ENCODE measurements at places on chromosomes 11 and 22.
A peak's percentile ranks its signal among the peaks of the same experiment; 100 is the strongest.

DNA sequence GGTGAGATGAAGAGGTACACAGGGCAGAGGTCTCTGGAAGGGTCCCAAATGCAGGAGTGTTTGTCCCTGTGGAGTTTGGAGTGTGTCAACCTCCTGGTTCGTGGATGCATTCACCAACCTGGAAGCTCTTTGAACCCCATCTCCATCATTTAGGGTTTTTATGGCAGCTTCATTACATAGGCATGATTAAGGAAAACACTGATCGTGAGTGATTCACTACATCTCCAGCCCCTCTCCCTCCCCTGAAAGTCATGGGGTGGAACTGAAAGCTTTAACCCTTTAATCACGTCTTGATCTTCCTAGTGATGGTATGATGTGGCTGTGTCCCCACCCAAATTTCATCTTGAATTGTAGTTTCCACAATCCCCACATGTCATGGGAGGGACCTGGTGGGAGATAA lies 19.8 kb upstream of the INCENP start:
- DNase-seq, result no peak

DNA sequence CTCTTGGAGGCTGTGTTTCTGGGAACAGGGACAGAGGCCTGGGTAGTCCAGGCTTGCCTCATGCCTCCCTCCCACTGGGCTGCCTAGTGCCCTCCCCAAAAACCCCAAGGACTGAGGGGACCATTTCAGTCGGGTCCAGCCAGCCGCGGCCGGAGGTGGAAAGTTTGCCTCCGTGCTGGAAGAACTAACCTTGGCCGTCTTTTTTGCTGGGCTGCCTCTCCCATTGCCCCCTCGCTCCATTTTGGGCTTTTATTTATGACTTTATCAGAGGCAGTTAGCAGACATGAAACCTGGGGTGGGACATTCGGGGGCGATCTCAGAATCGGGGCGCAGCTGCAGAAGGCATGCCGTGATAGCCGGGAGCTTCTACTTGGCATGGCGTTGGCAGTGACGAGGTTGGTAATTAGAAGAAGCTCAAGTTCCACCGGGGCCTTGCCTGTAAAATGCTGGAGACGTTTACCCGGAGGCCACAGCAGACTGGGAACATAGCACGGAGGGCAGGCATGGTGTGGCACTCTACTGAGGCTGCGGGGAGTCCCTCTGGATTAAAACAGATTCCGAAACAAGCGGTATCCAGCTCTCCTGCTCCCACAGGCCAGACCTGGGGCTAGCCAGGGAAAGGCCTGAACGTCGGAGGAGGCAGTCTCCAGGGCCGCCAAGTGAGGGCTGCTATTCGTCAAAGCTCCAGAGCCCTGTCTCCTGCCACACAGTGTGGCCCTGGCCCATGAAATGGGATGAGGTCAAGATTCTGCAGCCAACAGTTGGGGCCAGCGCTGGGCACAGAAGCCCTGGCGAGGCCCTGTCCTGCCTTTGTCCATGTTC lies 76.4 kb upstream of the PPARA start:
- no peak for DNase-seq

GRCh38 chr11:134385774-134386565 lies 26.1 kb downstream of the B3GAT1 start:
- DNase-seq, result no peak

- DNase-seq, result no peak
These were observed 2.4 kb downstream of the VPS37C start for GRCh38 chr11:61158691-61159381.

DNA sequence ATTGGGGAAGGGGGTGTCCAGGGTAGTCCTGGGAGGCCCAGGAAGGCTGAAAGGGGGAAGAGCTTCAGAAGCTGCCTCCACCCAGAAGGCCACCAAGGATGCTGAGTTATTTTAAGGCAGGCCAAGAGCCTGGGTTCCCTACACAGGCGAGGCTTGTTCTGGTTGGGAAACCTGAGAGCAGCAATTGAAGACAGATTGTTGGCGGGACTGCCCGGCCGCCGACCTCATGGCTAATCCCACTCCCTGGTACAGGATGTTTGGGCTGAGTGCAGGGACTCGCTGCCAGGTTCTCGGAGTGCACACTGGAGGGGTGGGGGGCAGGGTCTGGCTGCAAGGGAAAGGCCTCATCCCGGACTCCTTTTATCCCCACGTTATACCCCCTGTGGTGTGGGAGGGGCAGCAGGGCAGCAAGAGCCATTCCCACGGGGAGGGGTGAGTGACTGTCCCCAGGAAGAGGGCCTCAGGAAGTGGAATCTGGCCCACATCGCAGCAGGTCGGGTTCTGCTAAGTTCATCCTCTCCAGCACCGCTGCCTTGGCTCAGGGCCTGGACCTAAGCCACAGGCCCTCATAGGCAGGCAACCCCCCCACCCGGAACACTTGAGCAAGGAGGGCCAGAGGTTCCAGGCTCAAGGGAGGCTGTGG lies 43.6 kb upstream of the PRR5 start:
- no peak for DNase-seq

GRCh38 chr22:17085277-17086181 lies 729 bp downstream of the IL17RA start:
- no peak for DNase-seq

- DNase-seq, result no peak
These were observed 4.1 kb downstream of the OMP start for GRCh38 chr11:77106759-77107158.

DNA sequence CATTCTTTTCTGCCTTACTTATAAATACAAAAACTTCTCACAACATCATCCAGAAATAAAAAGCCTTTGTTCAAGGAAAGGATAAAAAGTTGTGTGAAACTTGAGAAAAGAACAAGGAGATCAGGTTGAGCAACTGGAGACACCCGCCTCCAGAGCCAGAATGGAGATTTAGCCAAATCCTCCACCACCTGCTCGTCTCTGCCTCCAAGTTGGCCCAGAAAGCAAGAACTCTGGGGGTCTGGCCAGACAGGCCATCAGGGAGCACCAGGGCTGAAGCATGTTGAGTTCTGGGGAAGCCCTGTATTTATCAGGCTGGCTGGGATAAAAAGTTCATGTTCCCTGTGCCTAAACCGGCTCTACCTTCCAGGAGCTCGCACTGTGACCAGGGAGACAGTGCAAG lies 14.9 kb downstream of the SMCO4 start:
- no peak for DNase-seq

DNA sequence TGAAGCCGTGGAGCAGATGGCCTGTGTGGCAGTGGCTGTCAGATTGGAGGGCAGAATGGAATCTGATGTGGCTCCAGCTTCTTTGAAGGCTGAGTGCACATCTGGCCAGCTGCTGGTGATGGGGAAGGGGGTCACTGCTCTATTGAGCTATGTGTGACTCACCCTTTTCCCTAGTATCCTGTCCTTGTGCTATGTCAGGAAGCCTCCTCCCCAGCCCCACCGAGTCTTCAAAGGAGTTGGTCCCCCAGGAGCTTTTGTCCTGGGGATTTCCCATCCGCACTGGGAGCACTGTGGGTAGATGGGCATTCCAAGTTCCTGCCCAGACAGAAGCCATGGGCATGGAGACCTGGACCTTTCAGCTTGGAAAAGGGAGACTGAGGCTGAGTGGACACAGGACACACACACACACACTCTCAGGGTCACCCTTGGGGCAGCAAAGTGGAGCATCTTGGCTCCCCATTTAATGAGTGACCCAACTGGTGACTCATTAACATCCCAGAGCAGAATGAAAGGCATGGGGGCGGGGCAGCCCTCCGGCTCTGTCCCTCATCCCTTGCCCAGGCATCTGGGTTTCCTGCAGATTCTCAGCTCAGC lies 3.3 kb downstream of the SERPINH1 start:
- DNase-seq, result no peak

DNA sequence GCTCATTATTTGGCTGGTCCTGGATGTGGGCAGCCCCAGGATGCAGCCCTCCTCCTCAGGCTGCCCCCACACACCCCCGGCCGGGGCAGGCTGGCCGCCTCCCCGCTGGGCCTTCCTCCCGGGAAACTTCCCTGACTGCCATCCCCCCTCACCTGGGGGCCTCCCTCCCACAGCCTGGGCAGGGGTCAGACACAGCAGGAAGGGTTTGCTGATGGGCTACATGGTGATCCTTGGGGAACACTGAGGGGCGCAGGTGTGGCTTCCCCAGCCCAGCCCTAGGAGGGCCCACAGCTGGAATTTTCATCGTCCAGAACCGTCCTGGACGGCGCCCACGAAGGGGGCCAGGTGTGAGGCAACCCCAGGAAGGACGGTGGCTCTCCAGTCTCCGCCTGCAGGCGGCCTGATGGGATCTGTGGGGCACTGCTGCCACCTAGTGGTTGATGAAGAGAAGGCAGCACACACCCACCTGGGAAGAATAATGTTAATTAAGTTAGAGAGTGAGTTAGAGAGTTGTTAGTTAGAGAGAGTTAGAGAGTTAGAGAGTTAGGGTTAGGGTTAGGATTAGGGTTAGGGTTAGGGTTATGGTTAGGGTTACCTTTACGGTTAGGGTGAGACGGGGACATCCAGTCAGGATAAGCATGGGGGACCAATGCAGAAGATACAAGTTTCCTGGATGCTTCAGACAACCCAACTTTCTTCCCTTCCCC lies 75.9 kb upstream of the PRR5 start:
- peak; percentile 68 for DNase-seq
